Cardiac septum (tissue), 1 donor: ENCODE measurements at places on chromosomes 3 and 15. TPM values are rescaled to one million over a fixed set of nuclear protein-coding genes. Genes with fewer than 3 reads are reported as not detected.
A peak's percentile ranks its signal among the peaks of the same experiment; 100 is the strongest.

- DNase-seq = no peak
Measured at GRCh38 chr3:43075904-43076661, 29.8 kb downstream of the POMGNT2 start.

DNA sequence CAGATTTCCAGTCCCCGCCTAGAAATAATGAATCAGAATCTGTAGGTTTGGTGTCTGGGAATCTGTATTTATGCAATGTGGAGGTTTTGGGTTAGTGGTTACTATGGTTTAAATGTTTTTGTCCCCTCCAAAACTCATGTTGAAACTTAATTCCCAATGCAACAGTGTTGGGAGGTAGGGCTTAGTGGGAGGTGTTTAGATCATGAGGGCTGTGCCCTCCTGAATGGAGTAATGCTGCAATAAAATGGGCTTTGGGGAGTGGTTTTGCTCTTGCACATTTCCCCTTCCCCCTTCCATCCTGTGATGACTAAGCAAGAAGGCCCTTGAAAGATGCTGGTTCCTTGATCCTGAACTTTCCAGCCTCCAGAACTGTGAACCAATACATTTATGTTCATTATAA lies 9.2 kb upstream of the RFC4 start:
- no peak for DNase-seq

DNA sequence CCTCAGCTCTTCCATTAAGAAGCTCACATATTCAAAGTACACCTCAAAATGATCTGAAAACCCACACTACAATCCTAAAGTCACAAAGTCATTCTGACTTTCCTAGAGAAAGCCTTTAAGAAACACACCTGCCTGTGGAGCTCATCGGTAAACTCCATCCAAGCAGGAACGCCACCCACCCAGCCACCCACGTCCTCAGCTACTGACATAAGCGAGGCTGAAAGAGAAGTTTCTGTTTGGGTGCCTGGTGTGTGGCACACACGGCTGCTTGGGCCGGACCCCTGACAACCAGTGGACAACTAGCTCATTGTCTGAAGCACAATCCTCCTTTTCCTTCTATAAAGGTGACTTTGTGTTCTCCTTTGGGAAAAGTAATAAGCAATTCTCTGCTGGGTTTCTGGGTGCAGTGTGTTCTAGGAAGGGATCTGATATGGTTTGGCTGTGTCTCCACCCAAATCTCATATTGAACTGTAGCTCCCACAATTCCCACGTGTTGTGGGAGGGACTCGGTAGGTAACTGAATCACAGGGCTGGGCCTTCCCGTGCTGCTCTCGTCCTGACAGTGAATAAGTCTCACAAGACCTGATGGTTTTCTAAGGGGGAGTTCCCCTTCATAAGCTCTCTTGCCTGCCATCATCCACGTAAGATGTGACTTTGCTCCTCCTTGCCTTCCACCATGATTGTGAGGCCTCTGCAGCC lies 26.1 kb downstream of the FAM174B start:
- peak; percentile 44 for DNase-seq

BCL2A1 gene
- 1.1 TPM for total RNA-seq
